Brain microvascular endothelial cell (primary cell): ENCODE measurements at places on chromosomes 16 and 17.

- peak; percentile 41 for DNase-seq
Observed at GRCh38 chr17:28216528-28216927, 102.5 kb upstream of the TMEM97 start.

DNA sequence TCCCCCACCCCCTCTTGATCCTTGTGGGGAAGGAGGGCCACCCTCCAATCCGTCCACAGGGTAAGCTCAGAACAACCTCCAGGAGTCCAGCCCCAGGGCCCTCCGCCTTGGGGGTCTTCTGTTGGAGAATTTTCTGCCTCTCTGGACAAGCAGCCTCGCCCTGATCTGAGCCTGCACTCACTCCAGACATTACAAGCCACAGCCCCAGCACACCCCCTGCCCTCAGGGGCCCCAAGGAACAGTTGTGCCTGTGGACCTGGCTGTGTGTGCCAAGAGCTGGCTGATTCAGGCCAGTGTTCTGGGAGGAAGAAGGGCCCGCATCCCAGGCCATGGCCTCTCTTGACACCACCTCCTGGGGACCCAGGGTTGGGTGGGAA, 477 bp upstream of the ARHGAP27 start:
- DNase-seq, result no peak

DNA sequence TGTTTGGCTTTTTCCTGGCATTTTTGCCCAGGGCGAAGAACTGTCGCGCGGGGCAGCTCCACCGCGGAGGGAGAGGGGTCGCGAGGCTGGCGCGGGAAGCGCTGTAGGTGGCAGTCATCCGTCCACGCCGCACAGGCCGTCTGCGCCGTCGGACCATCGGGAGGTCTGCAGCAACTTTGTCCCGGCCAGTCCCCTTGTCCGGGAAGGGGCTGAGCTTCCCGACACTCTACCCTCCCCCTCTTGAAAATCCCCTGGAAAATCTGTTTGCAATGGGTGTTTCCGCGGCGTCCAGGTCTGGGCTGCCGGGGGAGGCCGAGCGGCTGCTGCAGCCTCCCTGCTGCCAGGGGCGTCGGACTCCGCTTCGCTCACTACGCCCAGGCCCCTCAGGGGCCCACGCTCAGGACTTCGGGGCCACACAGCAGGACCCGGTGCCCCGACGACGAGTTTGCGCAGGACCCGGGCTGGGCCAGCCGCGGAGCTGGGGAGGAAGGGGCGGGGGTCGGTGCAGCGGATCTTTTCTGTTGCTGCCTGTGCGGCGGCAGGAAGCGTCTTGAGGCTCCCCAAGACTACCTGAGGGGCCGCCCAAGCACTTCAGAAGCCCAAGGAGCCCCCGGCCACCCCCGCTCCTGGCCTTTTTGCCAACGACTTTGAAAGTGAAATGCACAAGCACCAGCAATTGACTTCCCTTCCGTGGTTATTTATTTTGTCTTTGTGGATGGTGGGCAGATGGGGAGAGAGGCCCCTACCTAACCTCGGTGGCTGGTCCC, 2.3 kb upstream of the CBX4 start:
- no peak for DNase-seq

DNA sequence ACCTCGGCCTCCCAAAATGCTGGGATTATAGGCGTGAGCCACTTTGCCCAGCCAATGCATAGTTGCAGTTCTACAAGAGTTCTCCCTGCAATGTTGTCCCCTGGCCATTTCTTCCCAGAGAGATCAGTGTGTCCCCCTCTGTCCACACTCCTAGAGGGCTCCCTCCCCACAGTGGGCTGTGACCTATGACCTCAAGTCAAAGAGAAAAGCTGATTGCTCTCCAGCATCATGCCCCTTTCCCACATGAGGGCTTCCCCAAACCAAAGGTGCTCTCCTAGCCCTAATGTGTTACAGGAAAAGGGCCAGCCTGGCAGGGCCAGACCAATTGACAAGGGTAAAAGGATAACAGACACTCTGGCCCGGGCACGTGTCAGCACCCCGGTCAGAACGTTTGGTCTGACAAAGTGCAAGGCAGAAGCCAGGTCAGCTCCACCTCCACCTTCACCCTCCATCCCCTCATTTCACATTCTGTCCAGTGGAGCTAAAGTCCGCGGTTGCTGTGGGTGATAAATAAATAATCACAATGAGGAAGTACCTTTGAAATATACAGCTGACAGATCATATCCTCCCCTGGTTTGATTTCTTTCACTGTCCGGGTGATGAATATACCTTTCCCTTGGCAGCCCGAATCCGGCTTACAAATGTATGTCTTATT, 17.8 kb downstream of the TTLL6 start:
- DNase-seq, result no peak

DNA sequence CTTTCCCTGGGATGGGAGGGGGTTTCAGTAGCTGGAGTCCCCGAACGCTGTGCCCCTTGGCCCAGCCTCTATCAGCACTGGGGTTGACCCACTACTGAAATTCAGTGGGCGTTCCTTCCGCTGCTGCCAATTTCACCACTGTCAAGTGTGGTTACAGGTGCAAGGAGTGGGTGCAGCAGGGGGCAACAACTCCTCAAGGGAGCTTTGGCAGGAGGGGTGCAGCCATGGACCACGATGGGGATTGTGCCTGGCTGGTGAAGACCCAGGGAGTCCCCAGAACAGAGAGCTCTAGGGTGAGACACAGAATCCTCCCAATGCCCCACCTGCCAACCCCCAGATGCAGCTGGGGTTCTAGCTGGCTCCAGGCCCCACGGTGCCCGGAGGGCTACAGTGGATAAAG, 123.5 kb upstream of the SDK2 start:
- DNase-seq, result no peak

DNA sequence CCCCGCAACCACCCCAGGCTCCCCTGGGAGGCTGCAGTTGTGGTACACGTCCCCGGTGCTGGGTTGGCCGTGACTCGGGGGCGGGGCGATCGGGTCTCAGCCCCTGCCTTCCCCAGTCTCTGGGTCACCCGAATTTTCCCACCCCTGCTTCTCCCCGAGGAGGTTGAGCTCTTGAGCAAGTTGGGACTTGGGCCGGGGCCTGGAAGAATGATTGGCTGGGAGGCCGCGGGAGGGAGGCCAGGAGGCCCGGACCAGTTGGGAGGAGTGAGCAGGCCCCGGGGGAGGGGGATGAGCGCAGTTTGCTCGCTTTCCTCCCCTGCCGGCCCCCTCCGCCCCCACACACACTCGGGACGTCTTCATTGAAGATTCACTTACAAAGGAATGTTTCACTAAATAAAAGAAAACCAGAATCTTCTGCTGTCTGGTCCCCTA, 4.5 kb upstream of the HEXIM1 start:
- DNase-seq, result peak; percentile 74

DNA sequence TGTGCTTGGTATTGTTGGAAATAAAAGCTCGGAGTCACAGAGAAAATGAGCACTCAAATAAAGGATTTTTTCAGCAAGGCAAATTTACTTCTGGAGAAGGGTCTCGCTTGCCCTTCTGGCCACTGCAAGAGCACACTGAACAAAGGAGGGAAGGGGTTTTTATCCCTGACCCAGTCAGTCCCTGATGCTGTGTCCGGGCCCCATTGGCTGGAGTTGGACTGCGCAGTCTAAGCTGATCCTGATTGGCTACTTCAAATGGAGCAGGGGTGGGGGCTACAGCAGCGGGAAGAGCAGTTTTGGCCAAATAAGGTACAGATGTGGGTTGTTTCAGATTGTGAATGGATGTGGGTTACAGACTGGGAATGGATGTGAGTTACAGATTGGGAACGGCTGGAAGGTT, 4.3 kb upstream of the NLRP1 start:
- DNase-seq, result no peak
